ENCODE measurements at places on chromosomes 16 and 17.

- DNase-seq: no peak
Observed at GRCh38 chr16:85046472-85046916, 18.9 kb downstream of the KIAA0513 start.

- DNase-seq: no peak
Observed at GRCh38 chr16:17206712-17207111, 264.0 kb downstream of the XYLT1 start.

GRCh38 chr16:14071576-14072271, 605 bp downstream of the MRTFB start:
- no peak for DNase-seq

- no peak for DNase-seq
Observed at GRCh38 chr16:1147027-1147426, 5.9 kb upstream of the CACNA1H start.

- DNase-seq: no peak
Observed at GRCh38 chr16:24262816-24263215, 6.7 kb downstream of the CACNG3 start.

DNA sequence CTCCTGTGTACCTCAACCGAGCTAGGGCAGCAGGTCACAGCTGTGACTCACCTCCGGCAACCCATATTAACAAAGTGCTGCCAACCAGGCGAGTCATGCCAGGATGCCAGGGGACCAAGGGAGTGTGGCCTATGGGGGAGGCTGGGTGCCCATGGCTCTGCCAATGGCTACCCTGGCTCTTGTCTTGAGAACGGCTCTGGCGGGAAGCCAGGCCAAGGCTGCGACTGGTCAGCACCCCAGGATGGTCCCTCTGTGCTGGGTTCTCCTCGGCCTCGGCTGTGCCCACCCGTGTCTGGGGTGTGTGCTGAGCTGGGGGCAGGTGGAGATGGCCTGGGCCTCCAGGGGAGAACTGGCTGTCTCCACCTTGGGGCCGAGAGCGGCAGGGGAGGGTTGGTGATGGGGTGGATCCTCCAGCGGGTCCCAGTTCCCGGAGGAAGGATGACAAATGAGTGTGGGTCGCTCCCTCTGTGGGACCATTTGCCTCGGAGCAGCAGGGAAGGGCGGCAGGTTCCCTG, 75.8 kb downstream of the MRC2 start:
- no peak for DNase-seq

- no peak for DNase-seq
Observed at GRCh38 chr17:225551-225950, 44.1 kb upstream of the DOC2B start.

DNA sequence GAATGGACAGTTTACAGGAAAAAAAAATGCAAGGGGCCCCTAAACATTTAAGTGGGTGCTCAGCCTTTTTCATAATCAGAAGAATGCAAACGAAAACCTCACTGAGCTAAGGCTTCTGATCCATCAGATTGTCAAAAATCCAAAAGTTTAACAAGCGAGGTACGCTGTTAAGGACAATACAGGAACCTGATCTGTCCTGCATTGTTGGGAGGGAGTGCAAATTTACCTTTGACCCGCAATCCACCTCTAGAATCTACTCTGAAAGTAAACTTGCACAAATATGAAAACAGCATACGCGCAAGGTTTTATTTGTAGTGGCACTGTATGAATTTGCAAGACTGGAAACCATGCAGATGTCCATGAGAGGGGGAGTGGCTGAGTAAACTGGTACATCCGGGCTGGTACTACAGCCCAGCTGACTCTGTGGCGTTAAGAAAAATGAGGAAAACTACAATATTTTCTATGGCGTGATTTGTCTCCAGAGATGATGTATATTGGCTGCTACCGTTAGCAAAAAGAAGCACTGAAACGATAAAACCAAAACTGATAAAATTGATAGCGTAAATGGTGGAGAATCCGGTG, 28.8 kb upstream of the ST6GALNAC1 start:
- DNase-seq: no peak

DNA sequence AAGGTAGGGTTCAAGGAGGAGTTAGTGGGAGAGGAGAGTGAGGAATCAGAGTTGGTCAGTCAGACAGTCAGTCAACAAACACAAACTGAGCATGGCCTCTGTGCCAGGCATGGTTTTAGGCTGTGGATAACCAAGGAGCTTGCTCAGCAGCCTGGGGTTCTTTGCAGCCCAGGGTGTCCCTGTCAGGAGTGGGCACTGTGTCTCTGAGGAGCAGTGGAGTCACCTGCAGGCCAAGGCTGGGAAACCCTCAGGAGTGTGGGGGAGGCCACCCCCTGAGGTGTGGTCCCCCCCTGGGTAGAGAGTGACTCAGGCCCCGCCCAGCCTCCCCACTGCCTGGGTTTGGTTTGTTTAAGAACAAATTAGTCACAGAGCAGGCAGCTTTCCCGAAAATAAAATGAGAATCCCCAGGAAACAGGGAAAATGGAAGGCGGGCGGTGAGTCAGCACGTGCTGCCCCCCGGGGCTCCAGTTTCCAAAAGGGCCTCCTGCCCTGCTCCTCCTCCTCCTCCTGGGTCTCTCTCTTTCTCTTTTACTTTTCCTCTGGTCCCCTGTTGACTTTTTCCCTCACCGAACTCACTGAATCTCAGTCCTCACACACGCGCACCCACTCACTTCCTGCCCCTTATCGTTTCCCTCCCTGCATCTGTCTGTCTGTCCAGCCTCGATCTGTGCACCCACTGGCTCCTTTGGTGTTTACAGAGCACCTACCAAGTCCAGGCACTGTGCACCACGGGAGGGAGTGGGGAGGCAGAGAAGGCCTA, 44.3 kb downstream of the SOCS3 start:
- peak; percentile 24 for DNase-seq

DNA sequence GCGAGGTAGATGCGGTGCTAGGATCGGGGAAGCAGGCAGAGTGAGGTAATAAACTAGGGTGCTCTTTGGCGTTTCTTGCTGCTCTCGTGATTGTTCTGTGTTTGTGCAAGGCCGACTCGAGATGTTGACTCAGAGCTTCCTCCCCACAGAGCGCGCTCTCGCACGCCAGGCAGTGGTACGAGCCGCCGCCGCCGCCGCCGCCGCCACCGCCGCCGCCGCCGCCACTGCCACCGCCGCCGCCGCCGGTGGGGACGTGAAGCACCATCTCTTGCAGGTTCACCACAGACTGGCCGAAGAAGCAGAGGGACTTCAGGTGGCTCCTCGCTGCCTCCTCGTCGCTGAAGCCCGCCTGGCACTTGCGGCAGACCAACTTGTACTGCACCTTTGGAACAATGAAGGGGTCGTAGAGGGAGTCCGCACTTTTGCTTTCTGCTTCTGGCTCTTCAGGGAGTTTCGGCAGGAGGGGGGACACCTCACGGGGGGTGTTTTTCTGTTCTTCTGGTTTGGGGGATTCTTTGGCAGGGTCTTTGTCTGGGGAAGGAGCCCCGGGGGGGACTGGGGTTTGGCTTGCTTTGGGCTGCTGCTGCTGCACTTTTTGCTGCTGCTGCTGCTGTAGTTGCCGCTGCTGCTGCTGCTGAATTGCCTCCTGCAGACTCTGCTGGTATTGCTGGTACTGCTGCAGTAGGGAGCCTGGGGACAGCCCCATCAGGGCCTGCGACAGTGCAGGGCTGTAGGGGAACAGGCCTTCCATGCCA, 260.2 kb downstream of the ZFHX3 start:
- DNase-seq: peak; percentile 35

DNA sequence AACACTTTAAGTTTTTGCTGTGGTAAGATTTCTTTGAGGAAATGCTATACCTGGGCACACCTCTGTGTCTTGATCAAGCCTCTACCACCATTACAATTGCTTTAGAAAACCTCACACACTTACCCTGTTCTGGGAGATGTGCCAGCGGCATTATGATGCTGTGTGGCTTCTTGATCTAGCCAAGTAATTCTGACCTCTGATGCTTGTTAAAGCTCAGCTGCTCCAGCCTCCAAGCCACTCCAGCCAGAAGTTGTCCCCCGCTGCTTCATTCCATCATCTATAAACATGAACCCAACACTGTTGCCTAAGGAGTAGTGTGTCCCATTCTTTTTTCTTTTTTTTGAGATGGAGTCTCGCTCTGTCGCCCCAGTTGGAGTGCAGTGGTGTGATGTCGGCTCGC, 60.1 kb downstream of the CYLD start:
- no peak for DNase-seq

- DNase-seq: no peak
Observed at GRCh38 chr16:68724797-68725196, 12.3 kb upstream of the CDH1 start.

Measured in stimulated activated CD8-positive, alpha-beta memory T cell treated with anti-CD3 and anti-CD28 coated beads, Interleukin-12 subunit alpha, Interleukin-12 subunit beta, amount 100 ng/mL, for 1 hour (primary cell).